NCI-H2081 treated with DMSO at 0.1 percent for 48 hours (cell line): ENCODE measurements at places on chromosomes 1 and 21.

GRCh38 chr21:46000182-46000730 is 18.7 kb downstream of the COL6A1 start:
- no peak for DNase-seq

GRCh38 chr1:246629976-246630375 is 63.7 kb downstream of the CNST start:
- DNase-seq, result no peak

- no peak for DNase-seq
Measured at GRCh38 chr1:43545695-43546387, 15.2 kb downstream of the PTPRF start.

GRCh38 chr1:158864595-158864994 is 33.4 kb downstream of the MNDA start:
- no peak for DNase-seq

DNA sequence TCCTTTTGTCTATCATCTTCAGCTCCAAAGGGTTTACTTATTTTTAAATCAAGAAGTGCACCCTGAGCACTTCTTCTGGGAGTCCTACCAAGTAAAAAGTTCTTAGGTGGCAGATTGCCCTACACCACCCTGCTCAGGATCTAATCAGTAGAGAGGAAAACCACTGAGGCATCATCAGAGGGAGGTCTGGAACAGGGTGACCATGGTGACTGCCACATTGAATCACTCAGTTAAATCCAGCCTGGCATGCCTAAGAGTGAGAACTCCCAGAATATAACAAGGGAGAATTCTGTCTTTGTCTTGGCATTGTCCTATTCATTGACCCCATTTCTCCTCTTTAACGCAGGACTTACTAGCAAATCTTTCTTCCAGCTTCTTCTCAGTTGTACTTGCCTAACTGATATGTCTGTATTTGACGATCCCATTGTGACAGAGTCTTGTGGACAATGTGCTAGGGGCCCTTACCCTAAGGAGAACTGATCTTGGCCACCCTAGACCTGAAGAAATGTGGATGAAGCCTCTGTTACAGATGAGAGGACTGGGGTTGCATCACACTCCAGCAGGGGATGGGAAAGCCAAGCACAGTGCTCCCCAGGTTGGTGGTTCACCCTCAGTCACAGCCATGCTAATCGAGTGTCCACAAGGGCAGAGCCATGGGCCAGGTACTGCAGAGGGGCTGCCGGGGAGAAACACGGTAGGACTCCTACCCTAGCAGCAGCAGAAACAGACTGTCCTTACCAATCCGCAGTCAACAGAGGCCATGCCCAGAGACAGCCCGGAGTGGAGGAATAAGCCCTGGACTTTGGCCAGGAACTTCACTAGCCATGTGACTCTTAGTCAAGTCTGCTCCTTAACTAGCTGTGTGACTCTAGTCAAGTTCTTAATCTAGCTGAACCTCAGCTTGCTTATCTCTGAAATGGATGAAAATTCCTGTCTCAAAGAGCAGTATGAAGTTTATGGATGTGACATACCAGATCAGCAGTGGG is 15.4 kb downstream of the PKP1 start:
- no peak for DNase-seq

- no peak for DNase-seq
Measured at GRCh38 chr1:44314452-44314851, 40.6 kb downstream of the ERI3 start.

DNA sequence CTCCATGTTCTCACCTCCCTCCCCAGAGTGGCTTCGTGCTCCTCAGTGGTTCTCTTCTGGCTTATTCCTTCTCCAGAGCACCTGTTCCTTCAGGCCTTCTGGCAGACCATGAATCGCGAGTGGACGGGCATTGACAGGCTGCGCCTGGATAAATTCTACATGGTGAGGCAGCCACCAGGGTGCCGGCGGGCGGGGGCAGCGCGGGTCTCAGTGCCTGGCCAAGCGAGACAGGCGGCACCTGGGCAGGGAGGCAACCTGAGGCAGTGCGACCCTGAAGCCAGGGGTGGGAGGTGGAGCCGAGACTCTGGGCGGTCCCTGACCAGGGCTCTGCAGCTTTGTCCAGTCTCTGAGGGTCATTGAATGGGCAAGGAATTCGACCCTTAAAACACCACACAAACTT is 3.9 kb downstream of the RRP1 start:
- DNase-seq, result no peak

DNA sequence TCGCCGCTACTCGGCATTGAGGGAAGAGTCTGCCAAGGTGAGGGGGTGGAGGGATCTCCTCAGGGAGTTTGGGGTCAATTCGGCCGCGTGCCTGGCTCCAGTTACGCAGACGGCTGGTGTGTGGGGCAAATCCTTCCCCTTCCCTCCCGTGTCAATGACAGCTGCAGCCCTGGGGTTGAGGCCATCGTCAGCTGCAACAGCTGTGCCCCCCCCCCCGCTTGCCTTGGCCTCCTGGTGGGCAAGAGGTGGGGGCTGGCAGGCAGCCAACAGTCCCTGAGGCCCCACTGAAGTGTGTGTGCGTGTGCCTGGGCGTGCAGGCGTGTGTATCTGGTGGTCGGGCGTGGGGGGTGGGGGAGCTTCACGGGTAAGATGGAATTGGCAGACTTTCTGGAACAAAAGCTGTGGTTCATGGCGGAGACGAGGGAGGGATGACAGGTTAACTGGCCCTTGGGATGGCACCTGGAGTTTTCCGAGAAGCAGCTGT is 25.6 kb downstream of the PPFIA4 start:
- no peak for DNase-seq

- DNase-seq, result no peak
Measured at GRCh38 chr1:160154790-160155189, 3.4 kb downstream of the ATP1A4 start.

- DNase-seq, result no peak
Measured at GRCh38 chr1:218971156-218971555, 202.5 kb upstream of the LYPLAL1 start.

GRCh38 chr1:167681024-167681423 is 40.8 kb upstream of the MPZL1 start:
- DNase-seq, result no peak

DNA sequence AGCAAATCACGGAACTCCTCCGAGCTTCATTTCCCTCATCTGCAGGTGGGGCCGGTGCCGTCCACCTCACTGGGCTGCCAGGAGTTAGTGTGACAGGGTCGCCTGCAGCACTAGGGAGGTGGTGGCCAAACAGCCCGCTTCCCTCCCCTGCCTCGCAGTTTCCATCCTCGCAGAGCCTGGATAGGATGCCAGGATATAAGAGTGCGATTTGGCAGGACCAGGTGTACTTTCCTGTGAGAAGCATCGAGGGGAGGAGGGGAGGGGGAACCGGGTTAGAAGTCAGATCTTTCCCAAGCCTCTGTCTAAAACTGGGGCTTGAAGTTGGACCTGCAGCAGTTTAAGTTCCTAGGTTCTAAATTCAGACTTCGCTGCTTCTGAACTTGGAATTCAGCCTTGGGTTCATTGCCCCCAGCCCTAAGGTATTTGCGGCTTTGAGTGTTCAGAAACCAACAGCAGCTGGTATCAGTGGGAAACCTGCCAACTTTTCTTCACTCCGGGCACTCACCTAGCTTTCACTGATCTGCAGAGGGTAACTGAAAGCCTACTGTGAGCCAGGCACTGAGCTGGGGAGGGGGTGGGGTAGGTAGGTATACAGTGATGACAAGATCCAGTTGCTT is 1.7 kb upstream of the JUN start:
- peak; percentile 54 for DNase-seq

DNA sequence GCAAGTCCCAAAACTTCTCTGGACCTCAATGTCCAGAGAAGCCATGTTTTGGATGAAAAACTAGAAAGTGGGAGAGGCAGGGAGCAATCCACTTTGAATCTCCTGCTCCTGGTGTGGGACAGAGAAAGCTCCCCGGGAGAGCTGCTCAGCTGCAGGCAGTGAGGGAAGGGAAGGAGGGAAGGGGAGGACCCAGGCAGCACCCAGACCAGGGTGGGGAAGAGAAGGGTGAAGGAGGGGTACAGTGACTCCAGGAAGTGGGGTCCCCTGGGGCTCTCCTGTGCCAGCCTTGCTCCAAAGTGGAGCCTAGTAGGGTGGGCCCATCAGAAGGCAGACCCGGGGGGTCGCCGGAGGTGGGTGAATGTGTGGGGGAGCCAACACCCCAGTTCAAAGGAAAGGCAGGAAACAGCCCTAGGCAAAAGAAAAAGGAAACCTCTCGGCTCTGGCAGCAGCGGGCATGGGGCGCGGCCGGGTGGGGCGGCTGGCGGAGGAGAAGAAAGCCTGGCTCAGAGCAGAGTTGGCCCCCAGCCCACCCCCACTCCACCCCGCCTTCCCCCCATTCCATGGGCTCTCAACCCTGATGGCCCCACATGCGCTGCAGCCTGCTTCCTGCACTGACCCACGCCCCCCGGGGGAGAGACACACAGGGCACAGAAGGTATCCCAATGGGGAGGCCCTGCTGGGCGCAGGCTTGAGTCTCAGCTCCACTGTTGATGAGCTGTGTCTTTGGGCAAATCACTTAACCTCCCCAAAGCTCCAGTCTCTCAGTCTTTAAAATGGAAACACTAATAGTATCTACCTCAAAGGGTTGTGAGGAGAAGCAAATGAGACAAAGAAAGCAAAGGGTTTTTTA is 5.7 kb downstream of the LGR6 start:
- DNase-seq, result no peak

DNA sequence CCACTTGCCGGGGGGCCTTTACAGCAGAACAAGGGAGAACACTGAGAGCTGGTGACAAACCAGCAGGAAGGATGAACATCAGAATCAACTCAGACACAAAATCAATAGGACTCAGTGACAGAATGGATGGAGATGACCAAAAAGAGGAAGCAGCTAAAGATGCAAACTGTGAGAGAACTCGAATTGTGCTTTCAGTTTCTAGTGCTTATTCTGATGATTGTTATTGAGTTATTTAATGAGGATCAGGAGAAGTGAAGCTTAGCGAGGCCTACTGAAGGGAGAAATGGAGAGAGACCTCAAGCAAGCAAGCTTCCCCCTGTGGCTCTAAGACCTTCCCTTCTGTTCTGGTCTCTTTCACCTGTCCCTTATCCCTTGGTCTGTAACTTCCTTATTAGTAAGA is 30.3 kb upstream of the TMEM125 start:
- DNase-seq, result no peak

DNA sequence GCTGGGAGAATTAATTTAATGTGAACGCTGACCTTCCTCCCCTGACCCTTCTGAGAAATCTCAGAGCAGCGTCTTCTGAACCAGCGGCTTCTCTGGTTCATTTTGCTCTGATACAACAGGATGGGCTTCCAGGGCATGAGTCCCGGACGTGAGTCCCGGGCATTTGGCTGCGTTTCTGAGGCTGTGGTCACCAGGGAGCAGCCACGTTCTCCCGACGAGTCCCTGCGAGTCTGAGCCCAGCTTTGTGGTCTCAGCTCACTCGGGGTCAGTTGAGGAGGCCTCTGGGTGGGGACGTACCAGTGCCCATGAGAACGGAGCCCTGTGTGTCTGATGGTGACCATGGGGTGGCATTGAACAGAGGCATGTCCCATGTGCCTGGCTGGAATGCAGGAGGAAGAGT is 17.7 kb upstream of the OBSCN start:
- DNase-seq, result no peak

DNA sequence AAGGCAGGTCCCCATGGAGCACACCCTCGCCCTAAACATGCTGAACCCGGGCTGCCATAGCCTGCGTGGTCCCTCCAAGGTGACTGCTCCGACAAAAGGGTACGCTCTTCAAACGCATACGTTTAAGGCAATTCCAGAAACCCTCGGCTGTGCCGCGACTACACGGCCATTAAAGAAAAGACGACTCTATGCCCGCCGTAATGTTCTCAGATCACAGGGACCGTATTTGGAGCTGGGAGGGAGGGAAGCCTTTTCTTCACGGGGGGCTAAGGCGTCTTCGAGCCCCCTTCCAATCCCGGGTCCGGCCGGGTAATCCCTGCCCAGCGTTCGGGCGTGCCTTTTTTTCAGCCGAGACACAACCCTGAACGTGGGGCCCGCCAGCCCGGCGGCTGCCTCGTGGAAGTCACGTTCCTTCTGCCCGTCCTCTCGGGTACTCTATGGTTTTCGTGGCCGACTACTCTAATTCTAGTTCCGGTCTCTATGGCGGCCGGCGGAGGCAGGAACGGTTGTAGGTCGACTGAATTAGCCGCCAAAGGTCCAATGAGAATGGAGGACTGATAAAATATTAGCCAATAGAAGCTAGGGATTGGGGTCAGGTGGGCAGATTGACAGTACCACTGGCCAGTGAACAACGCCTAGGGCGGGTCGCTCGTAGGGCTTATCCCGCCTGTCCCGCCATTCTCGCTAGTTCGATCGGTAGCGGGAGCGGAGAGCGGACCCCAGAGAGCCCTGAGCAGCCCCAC is at the start of gene YBX1:
TSS of gene YBX1 (plus strand) at position 678 of the 743 bp plus-strand sequence. CDS start 148 bp downstream, outside the sequence.
- peak; percentile 100 for DNase-seq

- DNase-seq, result no peak
Measured at GRCh38 chr1:14666373-14666772, 67.9 kb downstream of the KAZN start.

GRCh38 chr1:162383091-162383490 is 1.6 kb downstream of the C1orf226 start:
- DNase-seq, result no peak

DNA sequence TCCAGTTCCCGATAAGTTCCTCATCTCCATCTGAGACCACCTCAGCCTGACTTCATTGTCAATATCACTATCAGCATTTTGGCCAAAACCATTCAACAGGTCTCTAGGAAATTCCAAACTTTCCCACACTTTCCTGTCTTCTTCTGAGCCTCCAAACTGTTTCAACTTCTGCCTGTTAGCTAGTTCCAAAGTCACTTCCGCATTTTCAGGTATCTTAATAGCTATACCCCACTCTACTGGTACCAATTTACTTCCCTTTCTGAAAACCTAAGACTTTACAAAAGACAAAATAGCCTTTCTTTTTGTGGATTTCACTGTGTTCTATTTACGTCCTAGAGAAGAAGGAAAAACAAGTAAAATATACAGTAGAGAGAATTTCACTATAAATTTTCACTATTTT is 147.0 kb upstream of the FMN2 start:
- DNase-seq, result no peak

DNA sequence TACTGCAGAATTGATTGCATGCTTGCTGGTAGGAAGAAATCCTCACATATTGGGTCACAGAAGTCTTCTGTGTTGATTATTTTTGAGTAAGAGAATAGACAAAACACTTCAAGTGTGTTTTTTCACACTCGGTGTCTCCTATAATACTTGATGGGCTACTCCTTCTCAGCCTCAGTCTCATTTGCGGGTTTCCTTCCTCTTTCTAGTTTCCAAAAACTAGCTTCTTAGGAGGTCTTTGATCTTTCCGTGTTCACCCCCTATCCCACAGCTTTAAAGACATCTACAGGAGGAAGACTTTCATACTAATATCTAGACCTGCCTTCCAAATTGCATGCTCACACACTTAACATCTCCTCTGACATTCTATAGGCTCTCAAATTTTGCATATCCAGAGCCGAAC is 40.7 kb upstream of the NTPCR start:
- DNase-seq, result no peak

GRCh38 chr1:96538111-96538641 is 183.4 kb upstream of the PTBP2 start:
- no peak for DNase-seq

DNA sequence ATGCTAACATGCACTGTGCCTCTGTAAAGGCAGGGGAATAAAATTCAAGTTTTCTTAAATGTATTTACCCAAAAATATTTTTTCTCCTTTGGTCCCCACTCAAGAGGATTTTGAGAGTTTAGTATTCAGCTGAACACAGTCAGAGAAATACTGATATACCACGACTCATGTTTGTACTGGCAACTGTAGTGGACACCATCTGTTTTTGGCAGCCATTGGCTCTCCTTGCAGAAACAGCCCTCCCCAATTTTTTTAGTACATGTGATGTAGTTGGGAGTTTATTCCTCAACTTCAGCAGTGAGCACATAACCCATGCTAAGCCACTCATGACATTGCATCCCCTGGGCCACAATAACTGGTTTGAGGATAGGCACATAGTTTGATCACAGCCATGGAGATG is 154.8 kb upstream of the POU3F1 start:
- DNase-seq, result no peak

- no peak for DNase-seq
Measured at GRCh38 chr1:235990330-235990795, 74.5 kb downstream of the NID1 start.
